Effector memory CD8-positive, alpha-beta T cell (primary cell): ENCODE measurements at places on chromosomes 12 and 14.

- no peak for DNase-seq
Measured at GRCh38 chr12:19220852-19221466, 91.4 kb downstream of the PLEKHA5 start.

DNA sequence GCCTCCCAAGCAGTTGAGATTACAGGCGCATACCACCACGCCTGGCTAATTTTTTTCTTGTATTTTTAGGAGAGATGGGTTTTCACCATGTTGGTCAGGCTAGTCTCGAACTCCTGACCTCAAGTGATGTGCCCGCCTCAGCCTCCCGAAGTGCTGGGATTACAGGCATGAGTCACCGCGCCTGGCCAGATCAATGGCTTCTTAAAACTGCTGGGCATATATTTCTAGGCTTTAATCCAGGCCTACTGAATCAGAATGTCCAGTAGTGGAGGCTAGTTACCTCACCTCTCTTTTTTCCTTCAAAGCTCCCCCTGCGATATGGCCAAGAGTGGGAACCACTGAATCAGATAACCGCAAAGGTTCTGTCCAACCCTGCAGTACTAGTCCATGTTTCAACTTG lies 17.1 kb downstream of the POU6F1 start:
- DNase-seq, result no peak

DNA sequence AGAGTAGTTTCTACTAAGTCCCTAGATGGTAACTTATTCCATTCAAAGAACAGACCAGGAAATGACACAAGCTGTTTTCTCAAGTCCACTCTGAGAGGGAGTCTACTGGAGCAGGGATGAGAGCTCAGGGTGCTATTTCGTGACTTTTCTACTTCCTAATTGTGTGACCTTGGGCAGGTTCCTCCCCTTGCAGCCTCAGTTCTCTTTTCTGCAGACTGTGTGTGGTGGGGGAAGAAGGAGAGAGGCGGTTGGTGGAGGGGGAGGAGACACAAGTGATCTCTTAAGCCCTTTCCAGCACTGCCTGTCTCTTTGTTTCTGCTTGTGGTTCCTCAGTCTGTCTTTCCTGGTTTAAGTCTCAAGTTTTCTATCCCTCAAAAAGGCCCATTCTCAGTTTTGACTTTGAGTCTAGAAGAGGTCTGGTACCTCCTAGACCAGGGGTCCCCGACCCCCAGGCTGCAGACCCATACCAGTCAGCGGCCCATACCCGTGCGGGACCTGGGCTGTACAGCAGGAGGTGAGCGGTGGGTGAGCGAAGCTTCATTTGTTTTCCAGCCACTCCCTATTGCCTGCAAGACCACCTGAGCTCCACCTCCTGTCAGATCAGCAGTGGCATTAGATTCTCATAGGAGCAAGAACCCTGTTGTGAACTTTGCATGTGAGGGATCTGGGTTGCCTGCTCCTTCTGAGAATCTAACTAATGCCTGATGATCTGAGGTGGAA lies 10.7 kb downstream of the FGF6 start:
- DNase-seq, result no peak

DNA sequence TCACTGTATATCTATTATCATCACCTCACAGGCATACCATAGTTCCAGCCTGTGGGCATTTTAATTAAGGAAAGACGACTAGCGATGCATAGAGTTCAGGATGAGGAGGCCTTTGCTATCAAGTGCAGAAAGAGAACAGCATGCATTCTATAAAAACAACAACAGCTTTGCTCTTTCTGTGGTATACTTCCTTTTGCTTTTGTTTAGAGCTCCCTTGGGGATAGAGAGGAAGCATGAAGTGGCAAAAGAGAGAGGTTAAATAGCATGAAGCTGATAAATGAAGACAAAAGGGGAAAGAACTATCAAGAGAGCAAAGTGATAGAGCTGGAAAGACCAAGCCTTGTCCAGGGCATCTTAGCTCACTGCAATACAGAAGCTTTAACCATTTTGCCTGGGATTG lies 23.5 kb downstream of the IFNG-AS1 start:
- DNase-seq, result no peak

DNA sequence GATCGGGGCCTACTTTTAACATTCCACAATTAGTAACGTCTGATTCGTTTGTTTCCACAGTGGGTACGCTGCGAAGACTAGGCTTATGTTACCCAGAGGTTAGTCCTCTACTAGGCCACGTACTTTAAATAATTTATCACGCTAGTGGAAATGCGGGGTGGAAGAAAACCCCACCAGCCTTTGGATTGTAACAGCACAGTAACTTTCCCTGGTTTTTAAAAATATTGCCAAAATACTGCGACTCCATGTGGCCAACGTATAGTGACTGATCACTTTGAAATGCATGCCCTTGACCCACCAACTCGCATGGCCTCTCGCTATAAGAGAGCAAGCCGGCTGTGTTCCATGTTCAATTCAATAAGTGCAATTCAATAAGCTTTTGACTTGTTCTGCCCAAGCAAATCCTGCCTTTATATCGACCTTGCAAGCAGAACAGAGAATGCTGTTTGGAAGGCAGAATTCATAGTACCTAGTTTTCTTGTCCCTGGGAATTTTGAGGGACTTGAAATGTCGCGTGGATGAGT lies 882 bp upstream of the GTF2A1 start:
- DNase-seq, result no peak

DNA sequence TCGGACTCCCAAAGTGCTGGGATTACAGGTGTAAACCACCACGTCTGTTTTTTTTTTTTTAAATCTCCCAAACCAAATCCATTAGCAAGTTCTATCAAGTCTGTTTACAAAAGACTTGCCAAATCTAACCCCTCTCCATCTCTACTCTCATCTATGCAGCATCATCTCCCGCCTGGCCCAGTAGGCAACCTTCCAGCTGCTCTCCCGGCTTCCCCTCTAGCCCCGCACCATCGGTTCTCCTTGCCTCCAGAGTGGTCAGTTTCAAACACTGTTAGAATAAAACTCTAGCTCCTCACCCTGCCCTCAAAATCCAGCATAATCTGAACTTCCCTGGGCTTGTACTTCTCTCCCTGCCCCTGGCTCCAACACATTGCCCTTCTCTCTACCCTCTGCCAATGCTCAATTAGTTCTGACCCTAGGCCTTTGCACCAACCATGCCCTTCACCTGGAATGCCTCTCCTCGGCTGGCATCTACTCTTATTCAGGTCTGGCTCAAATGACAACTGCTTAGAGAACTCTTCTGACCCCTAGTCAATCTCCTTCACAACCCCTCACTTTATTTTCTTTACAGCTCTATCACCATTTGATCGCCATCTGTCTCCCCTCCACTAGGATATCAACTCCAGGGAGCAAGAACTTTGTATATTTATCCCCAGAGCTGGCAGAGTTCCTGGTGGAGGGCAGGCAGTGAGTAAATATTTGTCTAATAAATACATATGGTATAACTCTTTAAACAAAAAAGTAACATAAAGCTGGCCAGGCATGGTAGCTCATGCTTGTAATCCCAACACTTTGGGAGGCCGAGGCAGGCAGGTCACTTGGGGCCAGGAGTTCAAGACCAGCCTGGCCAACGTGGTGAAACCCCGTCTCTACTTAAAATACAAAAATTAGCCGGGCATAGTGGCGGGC lies 4.9 kb downstream of the WSB2 start:
- no peak for DNase-seq

- DNase-seq, result no peak
Measured at GRCh38 chr12:40104461-40105264, 1.2 kb downstream of the SLC2A13 start.

GRCh38 chr12:109818905-109819500 lies 14.2 kb downstream of the TRPV4 start:
- DNase-seq, result no peak

DNA sequence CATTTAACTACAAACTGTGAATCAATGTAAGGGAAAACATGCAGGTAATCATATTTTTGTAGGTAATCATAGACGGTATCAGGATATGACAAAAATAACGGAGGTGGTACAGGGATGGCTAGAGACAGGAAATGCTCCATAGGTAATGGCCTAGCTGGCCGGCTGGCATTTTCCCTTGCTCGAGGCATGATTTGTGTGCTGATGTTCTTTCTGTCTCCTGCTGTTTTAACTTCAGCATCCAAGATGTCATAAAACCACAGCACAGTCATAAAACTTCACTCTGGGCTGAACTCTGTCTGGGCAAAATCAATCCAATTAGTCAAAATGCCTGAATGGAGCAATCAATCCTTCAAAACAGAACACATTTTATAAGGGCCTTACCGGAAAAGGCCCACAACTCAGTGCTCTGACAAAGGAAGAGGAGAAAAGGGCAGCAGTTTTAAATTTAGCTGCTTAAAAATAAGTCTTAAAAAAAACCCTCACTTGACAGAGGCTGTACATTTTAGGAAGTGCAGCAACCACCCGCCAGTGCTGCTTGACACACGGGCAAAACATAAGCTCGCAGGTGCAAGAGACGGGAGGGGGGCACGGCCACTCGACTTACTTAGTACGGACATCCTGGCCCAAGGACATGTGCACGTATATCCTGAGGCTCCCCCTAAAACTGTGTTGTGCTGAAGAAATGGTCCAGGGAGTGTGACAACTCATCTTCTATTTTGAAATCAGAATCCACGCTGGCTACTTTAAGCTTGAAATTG lies 40.5 kb upstream of the GPR68 start:
- DNase-seq, result no peak

DNA sequence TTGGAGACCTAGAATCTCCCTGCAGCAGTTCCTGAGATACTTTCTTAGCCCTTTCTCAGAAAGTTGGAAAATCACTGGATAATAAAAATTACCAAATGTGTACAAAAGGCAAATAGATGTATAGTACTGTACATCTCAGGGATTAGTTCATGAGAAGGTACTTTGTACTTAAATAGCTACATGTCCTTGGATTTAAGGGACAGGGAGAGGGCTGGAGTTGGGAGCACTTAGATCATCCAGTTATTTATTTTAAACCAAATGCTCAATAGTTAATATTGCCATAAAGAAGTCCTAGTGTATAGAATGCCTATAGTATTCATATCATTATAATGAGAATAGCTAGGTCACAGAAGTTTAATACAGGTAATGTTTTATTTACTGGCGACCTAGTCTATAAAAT lies 13.4 kb downstream of the CDKN3 start:
- no peak for DNase-seq

DNA sequence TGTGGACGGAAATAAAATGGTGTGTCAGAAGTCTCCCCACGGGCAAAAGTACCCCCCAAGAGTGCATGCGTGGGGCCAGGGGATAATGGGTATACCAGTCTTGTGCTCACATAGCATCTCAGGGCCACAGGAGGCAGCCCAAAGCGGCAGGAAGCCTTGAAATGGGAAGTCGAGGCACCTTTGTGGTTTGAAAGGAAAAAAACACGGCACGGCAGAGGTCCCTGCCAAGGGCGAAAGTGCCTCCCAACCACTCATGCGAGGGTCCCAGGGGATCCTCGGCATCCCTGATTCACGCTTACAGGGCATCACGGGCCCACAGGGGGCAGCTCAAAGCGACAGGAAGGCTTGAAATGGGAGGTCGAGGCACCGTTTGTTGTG lies 583.2 kb downstream of the ALG10 start:
- DNase-seq, result no peak
